ENCODE measurements at places on chromosomes 1 and 21. TPM values are rescaled to one million over a fixed set of nuclear protein-coding genes. Genes with fewer than 3 reads are reported as not detected.
A peak's percentile ranks its signal among the peaks of the same experiment; 100 is the strongest.

- DNase-seq, result no peak
- no peaks in the 10 kb centered on the region for H3K27me3 ChIP-seq
- H3K36me3 ChIP-seq, result no peaks in the 10 kb centered on the region
Measured at GRCh38 chr1:162904579-162904978, 43.6 kb upstream of the CCDC190 start.

DNA sequence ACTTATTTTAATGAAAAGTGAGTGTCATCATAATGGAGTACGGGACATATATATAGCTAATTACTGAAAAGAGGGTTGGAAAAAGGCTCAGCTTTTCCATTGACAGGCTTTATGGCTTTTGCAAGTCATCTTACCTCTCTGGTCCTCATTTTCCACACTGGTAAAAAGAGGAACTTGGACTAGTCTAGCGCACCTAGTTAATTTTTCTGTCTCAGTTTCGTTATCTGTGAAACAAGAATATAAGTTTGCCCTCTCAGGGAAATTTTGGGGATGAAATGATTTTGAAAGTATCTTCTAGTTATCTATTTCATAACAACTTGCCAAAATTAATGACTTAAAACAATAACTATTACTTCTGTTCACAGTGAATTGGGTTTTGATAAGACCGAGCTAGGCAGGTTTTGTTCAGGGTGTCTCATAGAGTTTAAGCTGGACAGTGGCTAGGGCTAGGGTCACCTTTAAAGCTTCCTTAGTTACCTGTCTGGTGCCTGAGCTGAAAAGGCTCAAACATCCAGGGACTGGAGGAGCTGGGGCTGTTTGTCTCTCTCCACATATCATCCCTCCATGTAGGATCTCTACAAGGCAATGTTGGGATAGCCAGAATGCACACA, 91.7 kb downstream of the TYW3 start:
- no peak overlapping the region for H3K27ac ChIP-seq
- H3K4me1 ChIP-seq, result no peaks in the 10 kb centered on the region
- H3K27me3 ChIP-seq, result no peaks in the 10 kb centered on the region
- no peak overlapping the region for H3K4me3 ChIP-seq
- DNase-seq, result no peak
- H3K36me3 ChIP-seq, result no peaks in the 10 kb centered on the region

DNA sequence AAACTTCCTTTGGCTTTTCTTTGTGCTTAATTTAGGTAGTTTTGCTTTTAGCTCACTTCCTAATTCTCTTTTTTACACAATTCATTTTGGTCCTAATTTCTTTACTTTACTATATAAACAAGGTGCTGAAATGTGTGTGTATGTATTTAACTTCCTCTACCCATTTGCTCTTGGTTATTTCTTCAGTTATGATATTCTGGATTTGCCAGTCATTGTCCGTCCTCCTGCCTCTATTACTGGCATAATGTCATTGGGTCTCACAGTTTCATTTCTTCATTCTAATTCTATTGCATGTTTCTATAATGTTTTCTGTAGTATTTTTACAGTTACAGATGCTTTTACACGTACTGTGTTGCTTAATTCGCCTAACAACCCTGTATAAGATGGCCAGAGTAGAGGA, 96.2 kb downstream of the ZMYM4 start:
- no peak overlapping the region for H3K4me3 ChIP-seq
- H3K4me1 ChIP-seq, result no peaks in the 10 kb centered on the region
- no peak overlapping the region for H3K27ac ChIP-seq
- DNase-seq, result no peak
- H3K27me3 ChIP-seq, result no peaks in the 10 kb centered on the region
- H3K36me3 ChIP-seq, result no peaks in the 10 kb centered on the region

DNA sequence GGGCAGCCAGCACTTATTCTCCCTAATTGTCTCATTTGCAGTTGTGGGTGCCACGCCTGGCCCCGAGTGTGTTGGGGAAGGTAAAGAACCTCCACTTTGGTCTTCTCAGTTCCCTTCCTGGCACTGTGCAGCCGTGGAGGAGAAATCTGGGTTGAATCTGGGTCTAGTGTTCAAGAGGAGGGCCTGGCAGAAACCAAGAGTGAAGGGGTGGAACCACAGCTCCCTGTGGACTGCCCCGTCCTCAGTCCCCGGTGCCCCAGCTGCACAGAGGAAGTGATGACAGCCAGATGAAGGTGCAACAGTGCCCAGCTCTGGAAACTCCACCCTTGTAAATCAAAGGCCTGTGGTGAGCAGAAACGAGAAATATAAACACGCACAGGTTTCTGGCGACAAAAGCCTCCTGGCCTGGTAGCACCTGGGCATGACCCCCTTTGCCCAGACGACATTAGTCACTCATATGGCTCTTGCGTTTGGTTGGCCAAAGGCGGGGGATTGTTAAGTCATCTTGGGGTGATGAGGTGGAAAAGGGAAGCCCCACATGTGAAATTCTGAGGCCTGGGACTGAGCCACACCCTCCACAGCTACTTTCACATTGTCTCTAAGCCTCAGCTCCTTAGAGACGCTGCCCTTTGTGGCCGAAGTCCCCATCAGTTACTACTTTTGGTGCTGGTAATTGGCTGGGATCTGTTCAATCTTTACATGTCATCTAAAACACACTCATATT, 4.2 kb upstream of the ECE1 start:
- peaks cover 14% of the 10 kb centered on the region for H3K4me1 ChIP-seq
- no peak overlapping the region for H3K27ac ChIP-seq
- H3K27me3 ChIP-seq, result peaks cover 41% of the 10 kb centered on the region
- DNase-seq, result no peak
- H3K4me3 ChIP-seq, result no peak overlapping the region
- no peaks in the 10 kb centered on the region for H3K36me3 ChIP-seq

The RGS2 gene
- total RNA-seq, result 14.4 TPM

GRCh38 chr21:44579833-44580144, 615 bp downstream of the KRTAP10-5 start:
- H3K27ac ChIP-seq, result no peak overlapping the region
- H3K4me1 ChIP-seq, result peaks cover 13% of the 10 kb centered on the region
- no peak overlapping the region for H3K4me3 ChIP-seq
- H3K27me3 ChIP-seq, result no peaks in the 10 kb centered on the region

DNA sequence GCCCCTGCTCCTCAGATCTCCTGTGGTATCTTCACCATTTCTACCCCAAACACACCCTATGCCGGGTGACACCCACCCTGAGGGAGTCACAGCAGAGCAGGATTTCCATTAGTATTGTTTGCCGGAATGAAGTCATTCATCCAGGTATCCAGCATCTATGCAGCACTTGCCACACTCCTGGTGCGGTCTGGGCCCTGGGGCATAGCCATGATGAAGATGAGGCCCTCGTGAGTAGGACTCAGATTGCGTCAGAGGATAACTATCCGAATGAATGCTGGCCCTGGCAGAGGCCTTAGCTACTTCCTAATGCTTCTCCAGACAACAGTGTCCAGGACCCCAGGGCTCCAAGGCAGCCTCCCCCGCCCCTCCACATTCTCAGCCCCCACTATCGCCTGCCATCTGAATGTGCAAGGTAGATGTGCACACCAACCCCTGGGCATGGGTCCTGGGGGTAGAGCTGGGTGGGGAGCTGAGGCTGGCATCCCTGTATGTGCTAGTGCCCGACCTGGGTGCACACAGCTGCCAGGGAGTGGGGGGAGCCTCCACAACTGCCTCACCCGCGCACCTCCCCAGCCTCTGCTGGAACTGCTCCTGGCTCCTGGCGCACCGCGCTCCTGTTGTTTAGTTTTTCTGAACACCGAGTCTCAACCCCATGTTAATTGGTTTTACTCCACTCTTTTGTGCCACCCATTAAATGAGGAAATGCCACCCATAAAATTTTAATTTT, 25.5 kb upstream of the ZC3H12A start:
- no peaks in the 10 kb centered on the region for H3K36me3 ChIP-seq
- H3K4me1 ChIP-seq, result peaks cover 7% of the 10 kb centered on the region
- no peaks in the 10 kb centered on the region for H3K27me3 ChIP-seq
- no peak overlapping the region for H3K27ac ChIP-seq
- DNase-seq, result no peak

The TNFRSF14 gene
- not detected for total RNA-seq

- no peak overlapping the region for H3K4me3 ChIP-seq
- no peaks in the 10 kb centered on the region for H3K4me1 ChIP-seq
- H3K36me3 ChIP-seq, result no peaks in the 10 kb centered on the region
- no peak overlapping the region for H3K27ac ChIP-seq
- no peaks in the 10 kb centered on the region for H3K27me3 ChIP-seq
Measured at GRCh38 chr21:44331650-44332307, 7.4 kb downstream of the CFAP410 start.

The OLFML2B gene
- total RNA-seq, result 1.3 TPM

- no peak overlapping the region for H3K27ac ChIP-seq
- no peak for DNase-seq
- no peaks in the 10 kb centered on the region for H3K36me3 ChIP-seq
- no peaks in the 10 kb centered on the region for H3K27me3 ChIP-seq
- no peaks in the 10 kb centered on the region for H3K4me1 ChIP-seq
Measured at GRCh38 chr1:51726544-51727225, 109.8 kb downstream of the OSBPL9 start.

DNA sequence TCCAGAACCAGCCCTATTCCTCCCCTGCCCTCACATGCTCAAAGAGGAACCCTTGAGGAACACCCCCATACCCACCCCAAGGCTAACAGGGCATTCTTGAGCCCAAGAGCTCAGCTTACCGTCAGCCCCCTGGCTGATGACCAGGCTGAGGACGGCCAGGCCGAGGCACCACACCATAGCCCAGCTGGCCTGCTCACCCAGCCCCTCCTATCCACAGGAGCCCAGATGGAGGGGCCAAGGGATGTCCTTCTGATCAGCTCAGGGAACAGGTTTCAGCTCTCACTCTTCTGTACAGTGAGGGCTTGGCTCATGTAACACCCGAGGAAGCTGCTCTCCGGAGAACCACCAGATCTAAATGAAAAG, 2.2 kb downstream of the IGSF9 start:
- no peak overlapping the region for H3K4me3 ChIP-seq
- no peaks in the 10 kb centered on the region for H3K27me3 ChIP-seq
- H3K27ac ChIP-seq, result no peak overlapping the region
- peaks cover 58% of the 10 kb centered on the region for H3K4me1 ChIP-seq
- no peak for DNase-seq

The KRTAP19-6 gene
- total RNA-seq, result not detected

DNA sequence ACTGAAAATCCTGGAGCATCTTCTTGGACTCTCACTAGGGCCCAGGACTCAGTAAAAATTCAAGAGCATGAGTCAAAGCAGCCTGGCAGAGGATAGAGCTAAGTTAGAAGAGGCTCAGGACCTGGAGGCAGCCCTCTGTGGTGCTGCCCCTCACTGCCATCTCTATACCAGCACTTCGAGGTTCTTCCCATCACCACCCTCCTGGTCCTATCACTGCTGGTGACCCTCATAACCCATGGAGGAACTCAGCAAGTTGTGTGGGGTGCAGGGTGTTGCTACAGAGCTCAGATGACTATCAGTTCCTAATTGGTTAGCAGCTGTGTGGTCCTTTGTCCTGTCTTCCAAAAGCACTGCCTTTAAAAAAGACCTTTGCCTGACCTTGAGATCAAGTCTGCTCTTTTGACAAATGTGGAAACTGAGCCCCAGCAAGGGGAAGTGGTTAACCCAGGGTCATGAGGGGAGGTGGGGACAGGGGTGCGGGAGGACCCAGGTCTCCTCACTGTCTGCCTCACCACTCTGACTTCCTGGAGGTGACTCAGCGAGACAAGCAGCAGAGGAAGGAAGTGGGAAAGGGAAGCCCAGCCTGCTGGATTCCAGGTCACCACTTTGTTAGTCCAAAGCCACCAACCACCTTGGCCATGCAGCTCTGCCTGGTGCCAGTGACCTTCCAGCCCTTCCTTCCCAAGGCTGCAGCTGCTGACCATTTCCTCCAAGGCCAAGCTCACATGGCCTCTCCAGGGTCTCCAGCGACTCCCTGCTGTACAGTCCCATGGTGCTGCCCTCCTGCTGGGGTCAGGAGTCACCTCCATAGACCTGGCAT, 199.4 kb upstream of the EDN2 start:
- H3K27me3 ChIP-seq, result no peaks in the 10 kb centered on the region
- no peaks in the 10 kb centered on the region for H3K36me3 ChIP-seq
- H3K4me1 ChIP-seq, result no peaks in the 10 kb centered on the region
- no peak for DNase-seq
- H3K4me3 ChIP-seq, result no peak overlapping the region

- DNase-seq, result peak; percentile 49
- H3K4me3 ChIP-seq, result peak overlapping the region; percentile 86
- peaks cover 18% of the 10 kb centered on the region for H3K4me1 ChIP-seq
- peaks cover 2% of the 10 kb centered on the region for H3K36me3 ChIP-seq
- peaks cover 8% of the 10 kb centered on the region for H3K27me3 ChIP-seq
- H3K27ac ChIP-seq, result no peak overlapping the region
Measured at GRCh38 chr1:225426395-225427234, 1.2 kb downstream of the LBR start.

DNA sequence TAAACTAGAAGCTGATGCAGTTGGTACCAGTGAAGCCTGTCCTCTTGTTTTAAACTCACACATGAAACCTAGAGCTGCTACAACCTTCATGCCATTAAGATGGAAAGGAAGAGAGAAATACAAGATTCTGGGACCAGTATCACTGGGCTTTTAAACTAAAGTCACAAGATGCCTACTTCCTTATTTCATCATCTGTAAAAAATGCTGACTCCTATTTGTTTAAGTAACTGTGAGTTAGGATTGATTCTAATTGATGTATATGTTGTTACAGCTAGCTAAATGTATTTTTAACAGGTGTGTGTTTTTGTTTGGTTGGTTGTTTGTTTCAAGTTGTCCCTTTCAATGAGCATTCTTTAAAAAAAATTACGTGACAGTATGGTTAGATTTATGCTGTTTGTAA, 833.3 kb upstream of the PRMT6 start:
- H3K4me3 ChIP-seq, result no peak overlapping the region
- H3K27ac ChIP-seq, result no peak overlapping the region
- no peaks in the 10 kb centered on the region for H3K4me1 ChIP-seq
- no peak for DNase-seq
- H3K27me3 ChIP-seq, result no peaks in the 10 kb centered on the region
